Stimulated activated CD8-positive, alpha-beta memory T cell treated with anti-CD3 and anti-CD28 coated beads, Interleukin-15, amount 100 ng/mL, for 24 hours (primary cell): ENCODE measurements at places on chromosomes 7 and 10.

- no peak for DNase-seq
These were observed 181.9 kb downstream of the DGKI start for GRCh38 chr7:137664846-137665245.

- DNase-seq = no peak
These were observed 113.0 kb upstream of the PHYHIPL start for GRCh38 chr10:59063491-59063890.

GRCh38 chr7:130420943-130421578 lies 19.8 kb downstream of the CEP41 start:
- DNase-seq = no peak

- DNase-seq = no peak
These were observed 238.0 kb downstream of the TCERG1L start for GRCh38 chr10:131073469-131074035.

DNA sequence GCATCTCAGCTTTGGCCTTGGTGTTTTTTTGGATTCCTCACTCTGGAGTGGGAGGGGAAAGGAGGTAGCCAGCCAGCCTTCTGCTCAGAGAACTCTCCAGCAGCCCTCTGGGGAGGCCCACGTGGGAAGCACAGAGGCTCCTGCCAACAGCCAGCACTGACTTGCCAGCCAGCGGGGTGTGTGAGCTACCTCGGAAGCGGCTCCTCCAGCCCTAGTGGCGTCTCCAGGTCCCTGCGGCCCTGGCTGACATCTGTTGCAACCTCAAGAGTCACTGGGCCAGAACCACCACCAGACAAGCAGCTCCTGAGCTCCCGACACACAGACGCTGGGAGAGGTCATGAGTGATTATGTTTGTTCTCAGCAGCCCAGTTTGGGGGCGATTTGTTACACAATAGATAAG lies 180.2 kb upstream of the FZD8 start:
- no peak for DNase-seq
